ENCODE measurements at places on chromosomes 12 and 14.

DNA sequence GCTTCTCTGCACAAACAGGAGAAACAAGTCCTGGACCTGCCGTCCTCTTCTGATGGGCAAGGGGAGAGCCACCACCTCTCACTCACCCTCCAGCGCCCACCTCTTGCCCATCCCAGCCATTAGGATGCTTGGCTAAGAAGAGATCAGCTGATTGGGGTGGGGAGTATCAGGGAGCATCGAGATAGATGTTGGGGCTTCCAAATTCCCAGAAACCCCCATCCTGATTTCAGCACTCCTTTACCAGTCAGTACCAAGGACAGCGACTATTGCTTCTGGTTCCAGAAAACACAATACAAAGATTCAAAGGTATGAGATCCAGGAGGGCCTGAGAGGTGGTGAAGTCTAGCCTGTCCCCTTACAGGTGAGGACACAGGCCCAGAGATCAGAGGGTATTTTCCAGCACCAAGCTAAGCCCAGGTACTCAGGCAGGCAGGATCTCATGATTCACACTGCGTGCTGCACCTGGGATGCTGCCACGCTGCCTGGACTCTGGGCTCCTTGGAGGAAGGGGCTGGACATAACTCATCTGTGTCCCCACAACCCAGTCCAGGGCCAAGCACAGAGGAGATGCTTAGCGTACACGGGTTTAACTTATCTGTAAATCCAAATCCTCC lies 76.6 kb downstream of the TUNAR start:
- peak; percentile 71 for DNase-seq

- no peak for DNase-seq
These were observed 159.5 kb downstream of the ANO2 start for GRCh38 chr12:5785601-5786000.

GRCh38 chr14:68791078-68791901 lies 1.6 kb downstream of the ZFP36L1 start:
- DNase-seq, result peak; percentile 76

DNA sequence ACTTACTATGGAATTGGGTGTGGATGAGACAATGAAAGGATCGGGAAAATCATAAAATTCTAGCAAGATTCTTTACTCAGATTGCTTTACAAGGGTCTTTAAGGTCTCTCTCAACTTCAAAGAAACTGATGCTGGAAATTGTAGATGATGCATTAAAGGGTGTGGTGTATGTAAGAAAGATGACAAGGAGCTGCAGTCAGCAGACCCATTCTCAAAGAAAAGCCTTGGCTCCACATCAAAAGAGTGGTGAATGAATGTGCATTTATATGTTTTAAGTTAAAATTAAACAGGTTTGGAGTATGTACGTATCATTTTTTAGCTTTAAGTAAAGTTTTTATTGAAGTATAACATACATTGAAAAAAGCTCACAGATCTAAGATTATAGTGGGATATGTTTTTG lies 194.5 kb downstream of the C12orf75 start:
- DNase-seq, result no peak

GRCh38 chr14:68262567-68262966 lies 443.0 kb downstream of the RAD51B start:
- DNase-seq, result no peak

DNA sequence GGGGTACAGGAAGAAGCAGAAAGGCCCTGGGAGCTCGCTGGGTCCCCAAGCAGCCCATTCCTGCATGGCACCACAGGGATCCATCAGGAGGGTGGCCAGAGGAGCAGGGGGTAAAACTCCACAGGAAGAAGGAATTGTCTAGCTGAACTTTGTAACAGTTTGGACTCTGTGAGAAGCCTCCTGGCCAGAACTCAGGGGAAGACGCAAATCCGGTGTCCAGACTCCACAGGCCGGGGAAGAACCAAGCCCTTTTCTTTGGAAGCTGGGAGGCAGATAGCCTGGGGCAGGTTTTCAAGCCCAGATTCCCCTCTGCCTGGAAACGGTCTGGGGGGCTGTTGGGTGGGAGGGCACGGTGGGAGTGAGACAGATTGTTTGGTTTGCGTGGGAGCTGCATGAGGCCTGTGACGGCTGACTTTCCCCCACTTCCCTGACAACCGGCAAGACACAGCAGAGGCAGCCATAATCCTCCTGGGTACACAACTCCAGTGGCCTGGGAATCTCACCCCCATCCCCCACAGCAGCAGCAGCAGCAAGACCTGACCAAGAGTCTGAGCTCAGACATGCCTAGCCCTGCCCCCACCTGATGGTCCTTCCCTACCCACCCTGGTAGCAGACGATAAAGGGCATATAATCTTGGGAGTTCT lies 16.7 kb downstream of the GPHB5 start:
- DNase-seq, result no peak

GRCh38 chr12:120438495-120439198 lies 734 bp downstream of the COX6A1 start:
- DNase-seq, result no peak

- no peak for DNase-seq
These were observed 75.7 kb downstream of the TSPAN9 start for GRCh38 chr12:3152892-3153291.

DNA sequence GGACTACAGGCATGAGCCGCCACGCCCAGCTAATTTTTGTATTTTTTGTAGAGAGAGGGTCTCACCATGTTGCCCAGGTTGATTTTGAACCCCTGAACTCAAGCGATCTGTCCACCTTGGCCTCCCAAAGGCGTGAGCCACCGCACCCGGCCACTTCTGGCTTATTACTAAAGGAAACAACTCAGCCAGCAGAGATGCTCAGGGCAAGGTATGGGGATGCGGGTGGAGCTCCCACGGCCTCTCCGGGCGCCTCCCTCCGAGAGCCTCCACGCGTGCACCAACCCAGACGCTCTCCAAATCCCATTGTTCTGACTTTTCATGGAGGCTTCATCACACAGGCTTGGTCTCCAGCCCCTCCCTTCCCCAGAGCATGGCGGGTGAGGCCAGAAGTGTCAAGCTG lies 6.1 kb upstream of the GPR132 start:
- no peak for DNase-seq

DNA sequence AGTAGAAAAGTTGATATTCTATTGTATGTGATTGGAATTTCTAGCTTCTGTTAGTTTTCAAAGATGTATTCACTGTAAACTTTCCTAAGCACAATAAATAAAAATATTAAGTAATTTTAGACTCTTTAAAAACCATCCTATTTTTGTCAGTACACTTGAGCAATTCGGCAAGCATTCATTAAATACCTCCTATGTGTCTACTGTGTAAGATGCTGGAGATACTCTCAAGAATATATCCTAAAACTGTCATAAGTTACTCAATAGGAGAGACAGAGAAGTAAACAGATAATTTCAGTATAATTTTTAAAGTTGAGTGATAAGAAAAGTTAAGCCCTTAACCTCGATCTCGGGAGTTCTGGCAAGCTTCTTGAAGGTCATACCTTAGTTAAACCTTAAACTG lies 46.1 kb downstream of the FANCM start:
- DNase-seq, result no peak

DNA sequence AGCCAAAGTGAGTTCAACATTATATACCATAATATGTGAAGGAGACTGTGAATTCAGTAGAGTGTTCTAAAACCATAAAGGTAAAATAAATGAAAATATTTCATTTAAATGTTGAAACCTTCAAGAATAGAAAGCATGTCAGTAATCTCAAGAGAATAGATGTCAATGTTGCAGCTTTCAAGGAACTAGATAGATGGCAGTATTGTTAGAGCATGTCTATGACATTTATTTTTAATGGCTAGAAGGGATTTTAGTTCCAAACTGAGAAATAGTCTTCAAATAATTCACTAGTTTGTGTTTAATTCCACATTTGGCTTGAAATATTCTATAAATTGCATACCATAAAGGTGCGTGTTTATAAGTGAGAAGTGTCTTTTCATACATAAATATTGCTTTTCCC lies 326.5 kb downstream of the FLRT2 start:
- DNase-seq, result no peak

- no peak for DNase-seq
These were observed 24.7 kb downstream of the VSX2 start for GRCh38 chr14:74263921-74264320.

- DNase-seq, result no peak
These were observed 5.6 kb upstream of the JAG2 start for GRCh38 chr14:105173901-105174894.

DNA sequence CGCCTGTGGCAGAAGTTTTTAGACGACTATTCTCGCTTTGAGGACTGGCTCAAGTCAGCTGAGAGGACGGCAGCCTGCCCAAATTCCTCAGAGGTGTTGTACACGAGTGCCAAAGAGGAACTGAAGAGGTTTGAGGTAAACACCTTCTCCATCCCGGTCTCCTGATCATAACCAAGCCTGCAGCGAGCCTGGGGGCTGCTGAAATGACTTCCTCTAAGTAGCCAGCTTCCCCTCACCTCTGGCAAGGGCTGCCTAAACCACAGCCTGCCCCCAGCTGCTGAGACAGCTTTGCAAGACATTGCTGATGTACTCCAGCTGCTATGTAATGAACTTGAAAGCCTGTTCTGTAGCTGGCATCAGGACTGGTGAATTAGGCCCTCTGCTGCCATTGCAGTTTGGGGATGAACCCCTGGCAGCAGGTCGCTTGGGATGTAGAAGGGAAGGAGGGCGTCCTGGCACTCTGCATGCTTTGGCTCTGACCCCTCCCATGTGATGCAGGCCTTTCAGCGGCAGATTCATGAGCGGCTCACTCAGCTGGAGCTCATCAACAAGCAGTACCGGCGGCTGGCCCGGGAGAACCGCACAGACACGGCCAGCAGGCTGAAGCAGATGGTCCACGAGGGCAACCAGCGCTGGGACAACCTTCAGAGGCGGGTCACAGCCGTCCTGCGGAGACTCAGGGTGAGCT lies 84.6 kb downstream of the ESR2 start:
- DNase-seq, result no peak

DNA sequence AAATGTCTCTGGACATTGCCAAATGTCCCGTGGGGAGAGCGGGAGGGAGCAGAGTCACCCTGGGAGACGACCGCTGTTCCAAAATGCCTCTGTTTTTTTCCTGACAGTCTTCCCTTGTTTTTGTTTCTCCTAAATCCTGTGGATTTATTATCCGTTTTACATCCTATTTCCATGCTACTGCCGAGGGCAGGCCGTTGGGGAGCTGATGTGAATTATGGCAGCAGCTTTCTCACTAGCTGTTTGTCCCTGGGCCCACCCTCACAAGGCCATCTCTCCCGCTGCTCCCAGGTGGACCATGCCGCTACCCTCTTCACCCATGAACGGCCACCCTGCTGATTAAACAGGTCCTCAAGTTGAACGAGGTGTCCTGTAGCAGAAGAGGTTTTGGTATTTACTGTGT lies 55.2 kb downstream of the FBXL14 start:
- no peak for DNase-seq

DNA sequence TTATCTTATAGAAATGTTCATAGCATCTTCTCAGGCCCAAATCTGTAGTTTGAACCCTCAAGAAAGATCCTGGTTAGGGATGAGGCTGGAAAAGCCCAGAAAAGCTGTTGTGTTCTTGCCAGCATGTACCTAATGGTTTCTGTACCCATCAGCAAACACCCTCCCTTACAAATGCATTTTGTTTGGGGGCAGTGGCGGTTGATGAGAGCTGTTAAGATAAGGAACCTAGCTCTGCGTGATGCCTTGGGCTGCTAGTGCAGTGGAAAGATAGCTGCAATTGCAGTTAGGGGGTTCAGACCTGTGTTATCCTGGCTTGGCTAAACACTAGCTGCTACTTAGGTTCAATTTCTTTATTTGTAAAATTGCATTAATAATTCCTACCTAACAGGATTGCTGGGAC lies 3.6 kb downstream of the TPH2 start:
- DNase-seq, result no peak

- DNase-seq, result peak; percentile 15
These were observed 10.0 kb downstream of the CAPZA3 start for GRCh38 chr12:18747895-18748294.

GRCh38 chr12:131832321-131833231 lies 4.4 kb downstream of the MMP17 start:
- DNase-seq, result no peak

- DNase-seq, result no peak
These were observed 447.6 kb upstream of the CCDC196 start for GRCh38 chr14:66038618-66039017.

GRCh38 chr14:50750323-50750722 lies 80.6 kb downstream of the NIN start:
- DNase-seq, result no peak

DNA sequence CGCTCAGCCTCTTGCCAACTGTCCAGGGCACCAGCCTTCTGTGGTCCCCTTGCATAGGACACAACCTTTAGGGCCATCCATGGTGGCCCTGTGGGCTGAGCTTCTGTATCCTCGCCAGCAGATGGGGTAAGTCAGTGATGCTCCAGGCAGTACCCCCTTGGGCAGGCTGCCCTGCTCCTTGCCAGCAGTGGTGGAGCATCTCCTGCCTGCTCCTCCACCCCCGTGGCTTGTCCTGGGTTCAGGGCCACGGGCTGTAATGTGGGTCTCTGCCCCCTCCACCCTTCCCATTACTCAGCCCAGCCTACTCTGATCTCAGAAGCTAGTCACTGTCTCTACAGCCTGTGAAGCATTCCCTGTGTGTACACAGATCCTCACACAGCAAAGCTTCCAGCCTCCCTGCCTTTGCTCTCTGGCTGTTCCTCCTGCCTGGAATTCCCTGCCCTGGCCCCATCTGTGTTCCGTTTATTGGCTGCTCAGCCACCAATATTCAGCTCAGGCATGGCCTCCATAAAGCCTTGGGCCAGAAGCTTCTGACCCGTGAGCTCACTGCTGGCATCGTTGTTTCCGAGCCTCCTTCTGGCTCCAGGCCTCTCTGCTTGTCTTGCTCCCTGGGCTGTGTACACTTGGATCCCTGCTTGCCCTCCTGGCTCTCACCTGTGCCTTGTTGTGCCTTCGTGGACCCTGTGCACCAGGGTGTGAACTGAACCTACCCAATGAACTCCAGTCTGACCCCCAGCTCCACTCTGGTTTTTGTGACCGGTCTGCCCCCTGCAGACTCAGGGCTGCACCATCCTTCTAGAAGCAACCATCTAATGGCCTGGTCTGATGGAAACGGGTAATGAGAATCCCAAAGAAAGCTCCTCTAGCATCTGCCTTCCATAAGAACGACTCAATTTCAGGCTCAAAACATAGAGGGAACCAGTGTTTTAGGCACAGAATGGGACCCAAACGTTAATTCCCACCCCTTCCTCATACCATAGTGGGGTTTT lies 177.0 kb upstream of the PRMT8 start:
- peak; percentile 68 for DNase-seq

DNA sequence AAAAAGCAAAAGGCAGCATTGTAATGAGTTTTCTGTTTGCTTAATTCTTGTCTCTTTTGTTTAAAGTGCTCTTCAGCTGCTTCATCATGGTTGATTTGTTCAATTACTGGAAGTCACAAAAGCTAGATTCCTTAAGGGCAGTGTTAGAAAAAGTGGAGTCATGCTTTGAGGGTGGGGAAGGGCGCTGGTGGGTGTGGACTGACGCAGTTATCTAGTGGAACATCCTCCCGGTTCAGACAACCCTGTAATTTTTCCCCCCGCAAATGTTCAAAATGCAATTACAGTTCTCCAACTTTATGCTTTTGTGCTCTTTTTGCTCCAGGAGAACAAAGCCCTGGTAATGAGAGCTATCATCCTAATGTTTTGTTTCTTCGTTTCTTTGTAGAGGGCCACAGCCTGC lies 2.1 kb downstream of the AKAP6 start:
- peak; percentile 74 for DNase-seq

DNA sequence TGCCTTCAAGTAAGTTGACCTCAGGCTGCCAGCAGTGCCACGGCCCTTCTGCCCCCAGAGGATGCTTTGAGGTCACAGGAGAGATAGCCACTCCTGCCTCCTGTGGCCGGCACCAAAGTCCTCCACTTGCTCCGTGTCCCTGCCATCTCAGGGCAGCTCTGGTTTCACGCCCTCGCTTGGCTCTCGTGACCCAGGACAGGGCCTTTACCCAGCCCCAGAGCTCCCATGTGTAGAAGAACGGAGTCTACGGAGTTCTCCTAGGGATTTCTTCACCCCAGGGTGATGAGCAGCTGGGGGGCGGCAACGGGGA lies 178.1 kb downstream of the ADGRD1 start:
- DNase-seq, result no peak

Measured in eye (tissue), 1 donor.